ENCODE measurements at places on chromosomes 7 and 10.
A peak's percentile ranks its signal among the peaks of the same experiment; 100 is the strongest.

DNA sequence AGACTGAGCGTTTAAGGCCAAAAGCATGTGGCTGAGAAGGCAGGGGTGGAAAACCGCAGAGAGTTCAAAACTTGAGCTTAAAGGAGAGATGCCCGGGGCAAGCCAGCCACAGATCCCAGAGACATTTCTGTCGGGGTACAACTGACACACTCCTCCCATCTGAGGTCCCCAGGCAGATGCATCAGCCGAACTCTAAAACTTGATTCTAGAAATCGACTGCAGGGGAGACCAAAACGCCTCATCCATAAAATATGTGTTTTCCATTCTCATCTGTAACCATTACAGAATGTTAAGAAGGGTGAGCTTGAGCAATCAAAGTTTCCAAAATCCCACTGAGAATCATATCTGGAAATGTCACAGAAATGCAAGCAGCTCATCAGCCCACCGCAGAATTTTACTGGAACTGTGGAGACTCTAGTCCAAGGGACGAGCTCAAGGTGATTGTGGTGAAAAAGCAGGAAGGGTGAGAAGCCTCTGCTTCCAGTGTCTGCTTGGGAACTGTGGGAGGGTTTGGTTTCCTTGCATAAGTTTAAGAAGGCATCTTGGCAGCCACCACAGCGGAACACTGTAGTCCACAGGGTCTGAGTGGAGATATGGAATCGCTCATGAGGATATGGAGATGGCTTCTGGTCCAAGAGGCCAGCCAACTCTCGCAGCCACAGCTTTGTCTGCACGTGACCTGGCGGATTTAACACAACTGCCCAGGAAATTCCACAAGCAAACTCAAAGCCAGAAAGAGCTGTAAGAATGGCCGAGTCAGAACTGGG lies 249.2 kb downstream of the SFMBT2 start:
- no peak for DNase-seq

DNA sequence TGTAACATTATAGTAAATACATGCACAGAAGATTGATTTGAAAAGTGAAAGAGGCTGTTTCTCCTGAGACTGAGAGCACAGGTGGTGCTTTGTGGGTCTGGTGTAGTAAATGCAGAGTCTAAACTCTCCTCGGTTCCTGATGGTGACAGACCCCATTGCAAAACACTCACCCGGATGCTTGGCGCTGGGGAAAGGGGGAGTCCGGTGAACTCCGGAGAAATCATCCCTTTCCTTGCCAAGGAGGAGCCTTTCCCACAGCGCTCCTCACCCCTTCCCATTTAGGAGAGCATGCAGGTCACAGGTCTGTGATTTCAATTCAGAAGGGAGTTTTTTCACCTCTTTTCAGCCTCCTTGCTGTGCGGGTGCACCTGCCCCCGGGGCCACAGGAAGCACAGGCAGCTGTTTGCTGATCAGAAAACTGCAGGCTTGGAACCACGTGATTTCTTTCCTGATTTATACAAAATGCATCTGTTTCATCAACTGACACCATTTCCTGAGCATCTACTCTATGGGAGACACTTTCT lies 75.6 kb upstream of the LYZL2 start:
- no peak for DNase-seq

GRCh38 chr7:151481650-151482505 lies 37.8 kb downstream of the RHEB start:
- DNase-seq: no peak

GRCh38 chr7:68629-69028 lies 123.7 kb upstream of the FAM20C start:
- no peak for DNase-seq

- DNase-seq: no peak
Measured at GRCh38 chr7:2190531-2190930, 42.2 kb downstream of the MAD1L1 start.

DNA sequence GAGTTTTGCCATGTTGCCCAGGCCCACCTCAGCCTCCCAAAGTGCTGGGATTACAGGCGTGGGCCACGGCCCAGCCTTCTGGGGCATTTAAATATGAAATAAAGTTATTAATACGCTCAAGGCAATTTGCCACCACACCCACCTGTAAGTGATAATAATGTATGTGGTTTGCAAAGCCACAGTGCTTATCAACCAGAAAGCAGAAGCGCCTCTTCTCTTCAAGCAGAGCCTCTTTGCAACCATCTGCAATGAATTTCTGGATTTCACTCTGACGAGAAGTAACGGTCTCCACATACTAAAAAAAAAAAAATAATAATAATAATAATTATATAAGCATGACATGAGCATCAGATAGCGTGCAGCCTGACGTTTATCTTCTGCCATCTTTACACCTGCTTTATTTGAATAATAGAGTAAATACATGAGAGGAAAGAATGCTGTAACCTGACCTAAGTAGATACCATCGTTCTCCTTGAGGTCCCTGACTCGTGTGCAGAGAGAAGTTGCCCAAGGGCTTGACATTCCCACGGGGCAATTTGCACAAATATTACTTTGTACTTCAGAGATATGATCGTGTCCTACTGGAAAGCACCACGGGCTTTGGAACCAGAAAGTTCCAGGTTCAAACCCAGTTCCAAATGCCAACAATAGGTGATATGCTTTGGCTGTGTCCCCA lies 34.0 kb downstream of the BRI3 start:
- DNase-seq: no peak

DNA sequence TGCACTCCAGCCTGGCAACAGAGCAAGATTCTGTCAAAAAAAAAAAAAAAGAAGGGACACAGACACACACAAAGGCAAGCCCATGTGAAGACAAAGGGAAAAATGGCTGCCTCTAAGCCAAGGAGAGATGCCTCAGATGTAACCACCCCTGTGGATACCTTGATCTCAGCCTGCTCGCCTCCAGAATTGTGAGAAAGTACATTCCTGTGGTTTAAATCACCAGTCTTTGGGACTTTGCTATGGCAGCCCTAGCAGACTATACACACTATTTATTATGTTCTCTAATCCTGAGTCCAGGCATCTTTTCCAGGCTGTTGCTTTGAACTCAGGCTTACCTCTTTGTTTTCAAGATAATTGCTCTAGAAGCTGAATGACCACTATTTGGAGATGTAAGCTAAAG lies 494.3 kb downstream of the GALNT17 start:
- DNase-seq: no peak

DNA sequence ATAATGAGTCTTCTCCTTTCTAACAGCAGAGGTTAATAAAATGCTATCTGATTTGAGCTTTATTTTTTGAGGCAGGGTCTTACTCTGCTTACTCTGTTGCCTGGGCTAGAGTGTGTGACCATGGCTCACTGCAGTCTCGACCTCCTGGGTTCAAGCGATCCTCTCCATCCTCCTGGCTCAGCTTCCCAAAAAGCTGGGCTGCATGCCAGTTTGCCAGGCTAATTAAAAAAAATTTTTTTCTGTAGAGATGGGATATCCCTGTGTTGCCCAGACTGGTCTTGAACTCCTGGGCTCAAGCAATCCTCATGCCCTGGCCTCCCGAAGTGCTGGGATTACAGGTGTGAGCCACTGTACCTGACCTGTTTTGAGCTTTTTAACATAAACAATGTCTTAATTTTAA lies 56.7 kb downstream of the SCD start:
- no peak for DNase-seq

- DNase-seq: no peak
Measured at GRCh38 chr10:71854031-71854430, 3.0 kb upstream of the PSAP start.

DNA sequence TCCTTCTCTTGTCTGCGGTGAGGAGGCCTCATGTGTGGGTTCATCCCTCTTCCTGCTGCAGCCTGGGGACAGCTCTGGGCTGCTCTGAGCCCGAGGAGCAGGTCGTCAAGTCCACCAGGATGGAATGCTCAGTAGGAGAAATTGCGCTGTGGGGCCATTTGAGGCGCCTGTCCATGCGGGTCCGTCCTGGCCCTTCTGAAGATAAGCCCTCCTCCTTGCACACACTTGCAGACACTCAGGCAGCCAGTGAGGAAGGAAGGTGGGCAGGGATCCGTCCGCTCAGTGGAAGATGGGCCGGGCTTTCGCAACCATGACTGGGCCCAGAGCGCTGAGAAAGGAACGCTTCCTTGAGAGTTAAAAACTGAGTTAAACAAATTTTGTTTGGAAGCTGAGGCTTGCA lies 356.8 kb downstream of the GLRX3 start:
- no peak for DNase-seq

GRCh38 chr10:117734731-117735405 lies 192.3 kb downstream of the EMX2 start:
- DNase-seq: peak; percentile 12

DNA sequence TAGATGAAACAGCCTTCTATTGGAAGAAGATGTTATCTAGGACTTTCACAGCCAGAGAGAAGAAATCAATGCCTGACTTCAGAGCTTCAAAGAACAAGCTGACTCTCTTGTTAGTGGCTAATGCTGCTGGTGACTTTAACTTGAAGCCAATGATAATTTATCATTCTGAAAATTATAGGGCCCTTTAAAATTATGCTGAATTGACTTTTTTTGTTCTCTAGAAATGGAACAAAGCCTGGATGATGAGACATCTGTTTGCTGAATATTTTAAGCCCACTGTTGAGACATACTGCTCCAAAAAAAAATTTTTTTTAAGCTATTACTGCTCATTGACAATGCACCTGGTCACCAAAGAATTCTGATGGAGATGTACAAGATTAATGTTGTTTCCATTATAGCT lies 189.2 kb downstream of the MBL2 start:
- DNase-seq: no peak

- DNase-seq: no peak
Measured at GRCh38 chr7:157825325-157825724, 488.5 kb downstream of the DNAJB6 start.

DNA sequence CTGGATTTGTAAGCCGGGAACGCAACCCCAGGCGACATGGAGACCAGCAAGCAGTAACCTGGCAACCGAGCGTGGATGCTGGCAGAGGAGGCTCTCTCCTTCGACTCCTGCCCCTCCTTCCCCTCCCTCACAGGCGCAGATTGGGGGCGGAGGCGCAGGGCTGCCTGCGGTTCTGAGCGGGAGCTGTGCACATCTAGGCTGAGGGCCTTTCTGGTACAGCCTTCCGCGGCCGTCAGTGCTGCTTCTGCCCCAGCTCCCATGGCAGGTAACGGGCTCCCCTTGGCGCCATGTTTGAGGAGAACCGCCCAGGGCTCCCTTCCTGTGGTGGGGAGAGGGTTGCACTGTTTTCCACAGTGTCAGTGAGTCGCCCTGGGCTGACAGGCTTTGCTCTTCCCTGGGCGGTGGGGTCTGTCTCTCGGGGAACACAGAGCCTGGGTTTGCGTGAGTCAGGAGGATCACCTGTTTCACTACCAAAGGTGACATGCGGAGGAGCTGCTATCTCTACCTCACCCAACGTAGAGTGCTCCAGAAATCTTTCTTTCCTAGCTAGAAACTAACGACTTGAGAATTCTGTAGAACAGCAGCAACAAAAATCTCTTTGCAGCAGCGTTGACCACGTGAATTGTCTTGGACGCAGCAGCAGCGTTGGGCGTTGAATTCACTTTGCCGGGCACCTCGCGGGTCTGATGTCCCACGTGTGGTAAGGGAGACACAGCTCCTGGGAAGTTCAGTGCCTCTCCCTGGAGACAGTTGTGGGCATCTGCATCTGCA lies 154.8 kb upstream of the COBL start:
- peak; percentile 38 for DNase-seq

DNA sequence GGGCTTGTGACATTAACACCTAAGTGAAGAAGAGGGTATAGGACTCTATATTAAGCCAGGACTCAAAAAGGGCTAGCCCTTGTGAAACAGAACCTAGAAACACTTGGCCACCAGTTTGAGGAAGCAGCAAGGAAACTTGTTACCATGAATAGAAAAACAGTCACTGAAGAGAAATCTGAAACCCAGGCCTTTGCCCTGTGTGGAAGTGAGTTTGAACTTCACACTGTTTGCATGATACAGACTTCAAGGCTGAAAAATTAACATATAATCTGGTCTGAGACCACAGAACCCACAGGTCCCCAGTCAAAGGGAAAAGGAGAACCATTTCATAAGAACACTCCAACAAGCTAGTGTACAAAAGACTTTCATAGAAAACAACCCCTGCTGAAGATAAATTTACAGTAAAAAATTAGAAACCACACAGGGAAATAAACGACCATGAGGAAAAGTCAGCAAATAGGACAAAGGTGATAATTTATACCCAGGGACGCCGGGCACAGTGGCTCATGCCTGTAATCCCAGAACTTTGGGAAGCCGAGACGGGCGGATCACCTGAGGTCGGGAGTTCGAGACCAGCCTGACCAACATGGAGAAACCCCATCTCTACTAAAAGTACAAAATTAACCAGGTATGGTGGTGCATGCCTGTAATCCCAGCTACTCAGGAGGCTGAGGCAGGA lies 76.1 kb downstream of the SKIDA1 start:
- DNase-seq: no peak

DNA sequence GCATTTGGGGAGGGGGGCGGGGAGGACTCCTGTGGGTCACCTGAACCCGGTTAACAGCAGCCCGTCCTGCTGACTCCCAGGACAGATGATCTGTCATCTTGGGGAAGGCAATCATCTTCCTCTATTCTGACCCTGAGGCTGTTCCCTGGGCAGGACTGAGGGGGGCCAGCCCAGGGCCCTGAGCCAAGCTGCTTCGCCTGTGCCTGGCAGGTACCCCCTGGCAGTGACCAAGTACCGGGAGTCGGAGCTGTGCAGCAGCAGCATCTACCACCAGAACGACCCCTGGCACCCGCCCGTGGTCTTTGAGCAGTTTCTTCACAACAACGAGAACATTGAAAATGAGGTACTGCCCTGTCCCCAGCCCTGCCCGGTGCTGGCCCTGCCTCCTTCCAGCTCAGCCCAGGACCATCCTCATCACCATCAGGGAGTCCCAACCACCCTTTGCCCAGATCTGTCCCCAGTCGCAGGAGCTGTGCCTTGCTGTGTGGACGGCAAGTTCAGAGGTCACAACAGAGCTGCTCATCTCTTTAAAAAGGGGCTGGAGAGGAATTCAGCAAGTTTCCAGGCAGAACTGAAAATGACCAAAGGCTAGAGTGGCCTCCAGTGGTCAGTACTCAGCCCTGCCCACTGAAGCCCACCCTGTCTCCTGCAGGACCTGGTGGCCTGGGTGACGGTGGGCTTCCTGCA lies 8.1 kb downstream of the AOC1 start:
- no peak for DNase-seq

DNA sequence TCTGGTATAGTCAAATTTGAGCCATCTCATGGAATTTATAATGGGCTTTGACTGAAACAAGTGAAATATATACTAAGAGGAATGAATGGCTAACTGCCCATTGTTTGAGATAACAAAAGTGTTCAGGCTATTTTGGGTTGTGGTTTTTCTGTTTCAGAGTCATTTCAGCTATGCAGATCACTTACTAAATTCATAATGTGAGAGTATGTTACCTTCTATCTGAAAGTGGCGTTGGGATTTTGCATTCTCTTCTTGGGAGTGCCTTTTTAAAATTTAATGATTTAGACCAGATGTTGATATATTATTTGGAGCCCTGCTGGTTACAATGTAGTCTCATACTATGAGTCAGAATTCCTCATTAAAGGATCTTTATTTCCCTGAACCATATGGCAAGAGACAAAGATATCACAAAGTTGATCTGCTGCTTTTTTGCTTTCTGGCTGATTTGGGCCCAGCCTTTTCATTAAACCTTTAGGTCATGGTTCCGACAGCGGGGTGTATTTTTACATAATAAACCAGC lies 10.4 kb downstream of the VCL start:
- no peak for DNase-seq

GRCh38 chr10:78627254-78627795 lies 441.4 kb upstream of the ZMIZ1 start:
- DNase-seq: no peak

Data from neural crest cell (in vitro differentiated cells).